ENCODE measurements at places on chromosomes 16 and 17.

- DNase-seq: no peak
Observed at GRCh38 chr16:50821586-50821985, 79.7 kb downstream of the CYLD start.

DNA sequence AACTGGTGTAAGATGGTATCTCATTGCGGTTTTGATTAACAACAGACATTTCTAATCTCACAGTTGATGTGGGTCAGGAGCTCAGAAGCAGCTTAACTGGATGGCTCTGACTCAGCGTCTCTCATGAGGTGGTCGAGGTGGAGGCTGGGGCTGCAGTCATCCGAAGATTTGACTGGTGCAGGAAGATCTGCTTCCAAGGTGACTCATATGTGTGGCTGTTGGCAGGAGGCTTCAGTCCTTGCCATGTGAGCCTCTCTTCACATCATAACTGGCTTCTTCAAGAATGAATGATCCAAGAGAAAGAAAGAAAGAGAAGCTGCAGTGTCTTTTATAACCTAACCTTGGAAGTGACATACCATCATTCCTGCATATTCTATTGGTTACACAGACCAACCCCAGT lies 376.1 kb downstream of the SEC14L1 start:
- DNase-seq: no peak

DNA sequence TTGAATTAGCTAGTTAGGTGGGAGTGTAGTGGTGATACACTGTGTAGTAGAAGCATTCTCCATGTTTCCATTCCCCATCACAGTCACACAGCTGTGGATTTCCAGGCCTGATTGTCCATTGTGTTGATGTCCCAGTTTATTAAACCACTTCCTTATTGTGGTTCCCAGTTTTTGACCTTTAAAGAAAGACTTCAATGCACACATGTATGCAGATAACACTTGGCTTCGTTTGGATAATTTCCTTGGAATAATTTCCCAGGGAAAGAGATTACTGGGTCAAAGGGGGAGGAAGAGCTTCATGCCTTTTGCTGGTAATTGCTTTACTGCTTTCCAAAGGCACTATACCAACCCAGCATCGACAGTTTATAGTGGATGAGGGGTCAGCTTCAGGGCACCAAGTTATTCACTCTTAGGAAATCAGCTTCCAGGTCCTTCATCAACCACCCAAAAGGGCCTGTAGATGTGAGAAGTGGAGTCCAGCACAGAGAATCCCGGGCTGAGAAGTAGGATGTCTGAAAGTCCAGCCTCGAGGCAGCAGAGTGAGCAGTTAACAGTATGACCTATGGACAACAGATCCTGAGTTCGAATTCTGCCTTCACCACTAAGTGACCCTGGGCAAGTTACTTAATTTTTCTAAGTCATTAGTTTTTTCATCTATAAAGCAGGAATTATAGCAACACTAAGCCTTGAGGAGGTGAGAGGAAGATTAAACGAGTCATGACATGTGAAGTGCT lies 31.3 kb upstream of the TNS4 start:
- DNase-seq: no peak

DNA sequence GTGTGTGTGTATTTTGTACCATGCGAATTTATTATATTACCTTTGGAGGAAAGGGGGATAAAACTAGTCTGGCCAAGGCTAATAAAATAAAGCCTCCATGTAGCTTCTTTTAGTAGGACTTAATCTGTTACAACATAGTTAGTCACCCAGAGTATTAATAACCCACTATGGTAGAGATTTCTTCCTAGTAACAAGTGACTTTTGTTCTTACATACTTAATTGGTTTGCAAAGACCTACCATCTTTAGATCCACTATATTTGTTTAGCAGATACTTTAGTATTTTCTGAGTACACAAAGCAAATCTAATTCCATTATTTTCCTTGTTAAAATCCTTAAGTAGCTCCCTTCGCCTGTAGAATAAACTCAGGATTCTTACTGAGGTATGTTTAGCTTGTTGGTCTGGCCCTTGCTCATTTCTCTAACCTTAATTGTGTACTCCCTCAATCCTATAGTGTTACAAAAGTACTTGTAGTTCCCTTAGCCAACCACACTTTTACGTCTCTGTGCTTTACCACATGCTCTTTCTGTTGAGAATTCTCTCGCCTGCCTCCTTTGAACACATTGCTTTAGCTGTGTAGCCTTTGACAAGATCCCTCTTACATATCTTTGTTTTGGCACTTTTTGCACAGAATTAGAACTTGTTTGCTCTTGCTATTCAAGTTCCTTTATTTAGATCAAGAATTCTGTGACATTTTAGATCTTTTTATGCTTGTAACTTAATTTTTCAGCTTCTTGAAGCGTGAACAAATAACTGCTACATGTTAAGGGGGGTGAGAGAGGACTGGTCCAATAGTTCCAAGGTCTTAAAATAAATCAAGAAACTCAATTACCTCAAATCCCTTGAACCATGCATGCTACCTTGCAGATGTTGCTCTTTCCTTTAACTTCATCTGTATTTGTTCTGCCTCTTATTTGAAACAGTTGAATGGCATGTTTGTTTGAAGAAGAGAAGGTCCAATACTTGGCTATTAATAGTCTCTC lies 23.8 kb downstream of the CLTC start:
- DNase-seq: no peak

GRCh38 chr16:24538756-24539294 lies 541 bp upstream of the RBBP6 start:
- no peak for DNase-seq

DNA sequence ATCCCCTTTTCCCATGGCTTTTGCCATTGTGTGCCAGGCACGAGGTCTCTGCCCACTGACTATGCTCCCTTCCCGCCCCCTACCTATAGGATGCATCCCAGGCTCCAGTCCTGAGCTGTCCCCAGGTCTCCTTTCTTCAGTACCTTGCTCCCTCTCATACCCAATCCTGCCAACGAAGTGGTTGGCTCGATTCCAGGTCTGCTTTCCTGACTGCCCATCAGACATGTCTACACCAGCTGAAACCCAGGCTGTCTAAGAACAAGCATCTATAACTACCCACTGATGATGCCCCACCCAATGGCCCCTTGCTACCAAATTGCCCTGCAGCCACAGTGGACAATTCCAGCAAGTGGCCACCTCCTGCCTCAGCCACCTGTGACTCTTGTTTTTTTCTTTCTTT lies 479.1 kb downstream of the SOX9 start:
- no peak for DNase-seq

- DNase-seq: no peak
Observed at GRCh38 chr16:56732832-56733231, 2.9 kb downstream of the NUP93 start.

DNA sequence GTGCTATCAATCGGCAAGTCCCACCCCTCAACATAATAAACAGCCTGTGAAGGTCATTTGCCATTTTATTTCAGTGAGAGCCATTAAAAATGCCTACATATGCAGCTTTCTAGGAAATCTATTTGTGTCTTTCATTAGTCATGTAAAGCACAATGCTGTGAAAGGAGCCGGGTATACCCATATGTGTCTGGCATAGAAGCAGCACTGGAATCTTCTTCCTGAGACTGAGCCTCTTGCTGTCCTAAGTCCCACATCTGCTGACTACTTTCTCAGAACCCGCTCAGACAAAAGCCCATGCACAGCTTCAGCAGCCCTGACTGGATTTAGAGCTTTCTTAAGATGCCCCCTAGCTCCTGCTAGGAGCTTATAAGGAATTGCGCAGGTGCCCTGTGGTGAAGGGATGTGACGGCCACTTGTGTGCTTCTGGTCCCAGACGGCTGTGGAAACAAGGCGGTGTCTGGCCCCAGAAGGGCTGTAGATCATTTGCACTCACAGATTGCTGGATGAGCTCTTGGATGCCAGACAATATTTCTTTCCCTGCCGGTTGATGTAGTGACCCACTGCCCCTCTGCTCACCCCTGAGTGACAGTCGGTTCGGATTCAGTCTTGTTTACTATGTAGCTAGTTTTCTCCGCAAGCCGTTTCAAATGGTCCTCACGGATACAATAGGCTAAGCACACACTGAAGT lies 172.2 kb downstream of the ANKFN1 start:
- no peak for DNase-seq

GRCh38 chr17:48553826-48554225 lies 8.9 kb upstream of the HOXB2 start:
- no peak for DNase-seq

DNA sequence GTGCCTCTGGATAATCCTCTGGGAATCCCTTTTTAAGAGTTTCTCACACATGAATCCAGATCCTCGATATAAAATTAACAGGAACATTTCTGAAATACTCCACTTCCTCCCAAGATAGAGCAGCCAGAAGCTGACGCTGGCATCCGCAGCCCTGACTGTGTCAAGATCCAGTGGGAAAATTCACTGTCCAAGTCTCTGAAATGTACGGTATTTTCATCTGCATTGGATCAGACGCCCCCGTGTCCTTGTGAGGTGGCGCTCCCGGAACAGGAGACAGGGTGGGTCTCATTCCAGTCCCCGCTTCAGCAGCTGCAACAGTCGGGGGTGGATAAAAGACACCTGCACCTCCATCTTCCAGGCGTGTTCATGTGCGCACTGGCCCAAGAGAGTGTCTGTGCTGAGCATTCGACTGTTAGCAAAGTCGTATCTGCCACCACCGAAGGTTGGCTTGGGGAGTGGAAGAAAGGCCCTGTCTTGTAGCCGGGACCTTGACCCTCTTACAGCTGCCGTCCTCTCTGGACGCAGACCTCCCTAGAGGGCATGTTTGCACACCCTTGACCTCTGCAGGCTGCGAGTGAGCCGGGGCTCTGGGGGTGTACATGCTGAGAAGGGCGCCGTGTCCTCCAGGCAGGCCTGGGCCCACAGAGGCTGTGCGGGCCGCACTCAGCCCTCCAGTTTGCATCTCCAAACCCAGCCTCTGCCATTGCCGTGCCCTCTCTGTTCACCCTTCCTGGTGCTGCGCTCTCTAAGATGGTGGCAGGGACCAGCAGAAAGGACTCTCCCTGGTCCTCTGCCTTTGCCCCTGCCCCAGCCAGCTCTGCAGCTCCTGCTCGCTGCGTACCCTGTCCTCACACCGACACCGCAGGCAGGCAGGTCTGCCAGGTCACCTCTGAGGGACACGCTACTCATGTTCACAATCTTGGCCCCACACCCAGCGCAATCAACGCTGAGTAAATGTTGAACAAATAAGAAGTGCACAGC lies 72.0 kb upstream of the CHMP6 start:
- no peak for DNase-seq

GRCh38 chr17:21239680-21240368 lies 13.4 kb downstream of the NATD1 start:
- no peak for DNase-seq

DNA sequence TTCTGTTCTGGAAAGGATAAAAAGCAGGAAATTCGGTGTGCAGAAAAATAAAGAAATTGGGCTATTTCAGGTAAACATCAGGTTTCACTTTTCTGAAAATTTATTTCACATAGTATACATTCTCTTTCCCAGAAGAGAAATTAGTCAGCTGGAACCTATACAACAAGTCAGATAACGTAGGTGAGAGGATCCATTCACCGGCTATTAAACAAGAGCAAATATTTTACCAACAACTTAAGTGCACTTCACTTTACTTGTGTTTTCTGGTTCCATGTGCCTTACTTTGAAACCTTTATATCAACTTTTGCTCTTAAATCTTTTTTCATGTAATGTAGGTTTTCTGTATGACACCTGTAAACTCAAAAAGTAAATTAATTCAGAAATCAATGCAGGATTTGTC lies 839.7 kb downstream of the CDH11 start:
- DNase-seq: no peak

GRCh38 chr16:53068423-53068833 lies 13.6 kb downstream of the CHD9 start:
- no peak for DNase-seq

DNA sequence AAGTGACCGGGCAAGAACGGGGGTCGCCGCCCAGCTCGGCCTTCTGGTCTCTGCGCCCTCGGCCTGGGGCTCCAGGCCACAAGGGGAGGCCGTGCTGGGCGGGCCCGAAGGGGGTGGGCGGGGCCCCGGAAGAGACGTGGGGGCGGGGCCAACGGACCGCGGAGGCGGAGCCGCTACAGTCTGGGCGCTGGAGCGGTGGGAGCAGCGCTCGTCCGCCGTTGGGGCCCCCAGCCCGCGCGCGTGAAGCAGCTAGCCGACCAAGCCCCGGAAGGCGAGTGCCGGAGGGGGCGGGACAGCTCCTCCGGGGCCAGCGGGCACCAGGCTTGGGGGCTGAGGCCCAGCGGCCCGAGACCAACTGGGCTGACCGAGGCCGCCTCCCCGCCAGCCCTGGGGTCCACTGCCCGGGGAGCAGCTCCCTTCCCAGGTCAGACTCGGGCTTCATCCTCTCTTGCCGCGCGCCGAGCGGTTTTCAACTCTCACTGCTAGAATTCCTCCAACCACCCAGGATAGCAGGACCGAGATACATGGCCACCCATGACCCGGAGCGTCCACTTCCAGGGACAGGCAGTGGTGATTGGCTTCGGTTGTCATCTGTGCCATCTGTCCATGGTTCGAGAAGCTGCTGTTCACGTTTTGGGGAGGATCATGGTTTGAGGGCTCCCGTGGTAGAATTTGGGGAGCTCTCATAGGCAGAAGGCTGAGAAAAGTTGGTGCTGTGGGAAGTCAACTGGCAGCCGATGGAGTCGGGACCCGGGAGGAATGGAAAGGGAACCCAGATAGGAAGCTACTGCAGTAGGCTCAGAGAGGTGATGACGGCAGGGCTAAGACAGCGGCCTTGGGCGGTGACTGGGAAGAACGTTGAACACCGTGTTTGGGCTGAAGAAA lies 44.6 kb upstream of the LCMT1 start:
- no peak for DNase-seq

DNA sequence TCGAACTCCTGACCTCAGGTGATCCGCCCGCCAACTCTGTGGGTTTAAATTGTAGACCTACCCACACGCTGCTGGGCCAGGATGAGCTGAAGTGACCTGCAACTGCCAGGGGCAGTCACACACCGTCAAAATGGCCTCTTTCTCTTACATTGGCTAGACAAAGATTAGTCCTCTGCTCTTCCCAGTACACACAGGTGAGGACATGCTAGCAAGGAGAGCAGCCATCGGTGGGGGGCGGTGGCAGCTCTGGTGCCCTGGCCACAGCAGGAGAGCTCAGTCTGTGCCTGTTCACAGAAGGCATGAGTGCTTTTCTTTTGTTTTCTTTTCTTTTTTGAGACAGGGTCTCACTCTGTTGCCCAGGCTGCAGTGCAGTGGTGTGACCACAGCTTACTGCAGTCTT lies 29.7 kb downstream of the WIPI1 start:
- no peak for DNase-seq

DNA sequence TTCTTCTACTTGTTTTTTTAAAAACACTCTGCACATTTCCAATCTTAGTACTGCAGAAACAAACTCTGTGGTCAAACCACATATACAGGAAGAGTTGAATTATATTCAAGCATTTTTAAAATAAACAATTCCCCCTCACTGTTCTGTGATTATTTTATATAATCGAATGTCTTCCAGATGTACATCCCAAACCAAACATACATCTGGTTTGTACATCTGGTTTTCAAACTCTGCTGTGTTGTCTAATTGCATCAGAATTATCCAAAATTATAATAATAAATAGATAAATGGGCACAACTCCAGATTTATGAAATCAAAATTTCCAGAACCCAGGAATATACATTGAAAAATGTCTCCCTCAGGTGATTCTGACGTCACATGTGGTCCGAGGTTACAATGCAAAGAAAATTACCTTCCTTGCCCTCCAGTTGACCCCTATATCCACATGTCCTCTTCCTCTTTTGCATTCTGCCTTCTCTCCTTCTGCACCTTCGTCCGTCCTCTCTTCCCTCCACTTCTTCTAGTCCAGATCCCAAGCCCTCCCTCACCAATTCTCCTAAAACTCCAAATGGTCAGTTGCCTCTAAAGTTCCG lies 13.3 kb upstream of the CCDC144A start:
- DNase-seq: no peak
